ENCODE measurements at places on chromosomes 4 and X.

GRCh38 chr4:145199051-145199716 lies 18.8 kb upstream of the OTUD4 start:
- no peak for DNase-seq

DNA sequence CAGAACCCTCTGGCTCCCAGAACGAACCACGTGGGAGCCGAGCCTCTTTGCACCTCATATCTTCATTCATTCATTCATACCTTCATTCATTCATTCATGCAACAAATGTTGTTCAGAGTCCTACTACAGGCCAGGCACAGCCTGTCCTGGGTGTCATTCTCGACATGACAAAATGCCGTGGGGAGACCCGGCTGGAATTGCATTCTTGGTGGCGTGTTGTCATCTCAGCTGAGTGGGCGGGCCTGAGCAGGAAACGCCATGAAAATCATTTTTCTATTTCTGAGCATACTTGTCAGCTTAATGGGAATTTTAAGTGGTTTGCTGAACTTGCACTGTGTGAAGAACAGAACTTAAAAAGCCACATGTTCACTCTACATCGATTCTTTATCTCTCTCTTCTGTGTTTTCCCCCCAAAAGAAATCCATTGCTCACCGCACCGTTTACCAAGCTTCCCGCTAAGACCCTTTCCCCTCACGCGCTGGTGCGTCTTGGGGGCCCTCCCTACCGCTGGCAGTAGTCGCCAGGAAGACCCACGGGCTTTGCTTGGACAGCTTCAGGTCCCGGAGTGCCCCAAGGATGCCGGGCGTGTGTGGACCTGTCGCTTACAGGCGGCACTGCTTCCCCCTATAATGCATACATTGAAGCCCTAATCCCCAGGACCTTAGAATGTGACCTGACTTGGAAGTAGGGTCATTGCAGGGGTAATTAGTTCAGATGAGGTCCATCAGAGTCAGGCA lies 41.6 kb upstream of the HMX1 start:
- DNase-seq, result no peak

DNA sequence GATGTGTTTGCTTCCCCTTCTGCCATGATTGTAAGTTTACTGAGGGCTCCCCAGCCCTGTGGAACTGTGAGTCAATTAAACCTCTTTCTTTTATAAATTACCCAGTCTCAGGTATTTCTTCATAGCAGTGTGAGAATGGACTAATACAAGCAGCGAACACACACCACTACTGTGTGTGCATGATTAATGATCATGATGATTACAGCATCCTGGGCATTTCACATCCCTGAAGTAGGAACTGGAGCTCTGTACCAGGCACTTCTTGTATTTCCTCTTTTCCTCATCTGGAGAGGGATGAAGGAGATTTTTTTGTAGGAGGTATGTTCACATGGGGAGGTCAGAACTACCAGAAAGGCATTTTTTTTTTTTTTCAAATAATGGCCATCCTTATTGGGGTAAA lies 60.8 kb downstream of the PPM1K start:
- no peak for DNase-seq

GRCh38 chr4:139711461-139711860 lies 45.8 kb downstream of the MGST2 start:
- no peak for DNase-seq

GRCh38 chr4:79872738-79873137 lies 200.3 kb downstream of the ANTXR2 start:
- no peak for DNase-seq

DNA sequence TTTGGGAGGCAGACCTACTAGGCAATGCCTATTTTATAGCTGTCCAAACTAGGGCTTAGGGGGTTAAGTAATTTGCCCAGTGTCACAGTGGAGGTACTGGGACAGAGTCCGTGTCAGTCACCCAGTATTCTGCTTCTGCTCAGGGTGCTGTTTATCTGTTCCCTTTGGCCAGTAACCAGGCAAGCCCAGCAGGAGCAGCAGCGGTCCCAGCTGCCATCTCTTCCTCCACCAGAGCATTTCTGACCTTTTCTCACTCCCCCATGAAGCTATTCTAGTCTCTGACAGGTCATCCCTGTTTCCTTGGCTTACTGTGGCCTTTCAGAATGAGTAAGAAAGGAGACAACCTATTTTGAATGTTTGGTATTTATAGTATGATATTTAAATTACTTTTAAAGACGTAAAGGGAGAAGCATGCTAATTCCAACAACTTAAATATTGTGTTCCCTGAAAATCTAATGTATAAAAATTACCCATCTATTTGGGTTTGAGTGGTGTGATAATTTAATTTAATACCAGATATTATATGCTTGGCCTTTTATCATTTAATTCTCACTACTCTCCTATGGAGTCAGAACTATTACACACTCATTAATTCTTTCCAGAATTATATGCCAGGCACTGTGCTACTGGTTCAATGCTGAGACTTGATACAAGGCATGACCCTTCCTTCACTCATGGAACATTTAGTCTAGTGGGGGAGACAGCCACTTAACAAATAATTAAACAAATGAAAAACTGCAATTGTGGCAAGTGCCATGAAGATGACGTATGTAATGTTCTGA lies 60.6 kb downstream of the RPS6KA3 start:
- DNase-seq, result no peak

- DNase-seq, result no peak
These were observed 18.7 kb upstream of the XPNPEP2 start for GRCh38 chrX:129719931-129720530.

DNA sequence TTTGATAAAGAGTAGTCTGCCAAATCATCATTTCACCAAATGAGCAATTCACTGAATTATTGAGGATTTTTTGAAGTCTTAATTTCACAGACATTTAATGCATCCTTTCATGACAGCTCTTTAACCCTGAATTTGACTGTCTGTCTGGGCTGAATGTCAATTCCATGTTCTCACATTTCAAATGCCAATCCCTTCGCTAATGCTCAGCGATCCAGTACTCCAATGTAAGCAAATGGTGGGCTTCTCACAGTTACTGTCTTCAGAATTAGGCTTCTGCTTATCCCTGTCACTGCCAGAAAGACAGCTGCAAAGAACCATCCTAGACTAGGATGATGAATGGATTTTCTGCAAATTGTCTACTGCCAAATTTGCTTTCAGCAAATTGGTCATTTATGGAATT lies 36.2 kb upstream of the USP38 start:
- DNase-seq, result no peak

- DNase-seq, result no peak
These were observed 23.2 kb downstream of the NDNF start for GRCh38 chr4:121049072-121049599.

DNA sequence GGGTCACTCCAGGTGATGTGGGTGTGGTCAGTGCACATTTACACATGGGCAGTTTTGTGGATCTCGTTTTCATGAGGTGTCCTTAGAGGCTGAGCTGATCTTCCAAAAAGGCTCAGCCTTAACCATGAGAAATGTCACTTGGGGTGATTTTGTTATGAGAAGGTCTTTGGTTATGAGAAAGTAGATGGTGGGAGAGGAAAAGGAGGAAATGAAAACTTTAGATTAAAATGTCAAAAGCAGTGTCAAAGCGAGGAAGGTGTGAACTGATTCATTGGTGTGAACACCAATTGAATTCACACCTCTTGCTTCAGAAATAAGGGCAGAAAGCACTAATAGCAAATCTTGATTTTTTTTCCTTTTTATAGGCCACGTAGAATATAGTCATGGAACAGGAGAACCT lies 100.2 kb upstream of the ANXA3 start:
- DNase-seq, result no peak

GRCh38 chr4:174213731-174214100 lies 69.8 kb downstream of the FBXO8 start:
- DNase-seq, result no peak
